Stimulated activated CD4-positive, alpha-beta T cell treated with anti-CD3 and anti-CD28 coated beads, Interleukin-2, amount 100 ng/mL, for 24 hours (primary cell): ENCODE measurements at places on chromosomes 5 and 9.

DNA sequence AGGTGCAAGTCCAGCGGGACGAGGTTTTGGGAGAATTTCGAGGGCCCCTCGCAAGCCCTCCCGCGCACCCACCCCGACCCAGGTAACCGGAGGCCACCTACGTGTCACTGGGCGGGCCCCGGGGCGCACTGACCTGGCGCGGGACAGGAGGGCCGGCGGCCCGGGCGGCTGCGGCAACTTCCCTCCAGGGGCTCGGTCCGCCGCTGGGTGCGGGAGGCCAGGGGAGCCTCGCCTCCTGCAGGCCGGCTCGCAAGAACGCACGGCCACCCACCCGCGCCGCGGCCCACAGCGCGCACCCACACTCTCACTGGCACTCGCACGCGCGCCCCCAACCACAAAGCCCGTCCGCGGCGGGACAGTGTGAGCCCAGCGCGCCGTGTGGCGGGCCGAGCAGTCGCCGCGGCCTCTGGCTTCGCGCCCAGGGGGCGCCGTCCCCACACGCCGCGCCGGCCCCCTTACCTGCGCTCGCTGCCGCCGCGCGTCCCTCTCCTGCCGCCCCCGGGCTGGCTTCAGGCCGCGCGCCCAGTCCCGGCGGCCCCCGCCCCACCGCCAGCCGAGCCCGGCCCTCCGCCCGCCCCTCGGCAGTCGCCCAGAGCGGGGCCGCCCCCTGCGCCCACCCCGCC is 451 bp downstream of the LPAR1 start:
- peak; percentile 6 for DNase-seq

- DNase-seq, result no peak
Measured at GRCh38 chr9:114731701-114732100, 49.7 kb upstream of the TEX48 start.

DNA sequence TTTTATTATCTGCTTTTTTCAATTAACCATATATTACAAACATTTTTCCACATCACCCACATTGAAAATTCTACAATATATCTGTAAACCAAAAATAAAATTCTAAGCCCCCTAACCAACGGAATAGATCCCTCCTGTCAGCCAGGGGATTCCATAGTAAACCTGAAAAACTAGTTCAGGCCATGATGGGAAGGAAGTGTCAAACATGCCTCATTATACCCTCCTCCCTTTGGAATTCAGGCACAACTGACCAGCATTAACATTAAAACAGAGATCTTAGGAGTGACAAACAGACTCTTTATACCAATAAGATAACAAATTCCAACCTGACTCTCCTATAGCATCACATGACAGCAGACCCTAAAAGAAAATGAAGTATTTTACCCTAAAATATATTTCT is 113.7 kb upstream of the DMRT1 start:
- no peak for DNase-seq

GRCh38 chr9:135926402-135927194 is 19.3 kb upstream of the CAMSAP1 start:
- DNase-seq, result peak; percentile 84

DNA sequence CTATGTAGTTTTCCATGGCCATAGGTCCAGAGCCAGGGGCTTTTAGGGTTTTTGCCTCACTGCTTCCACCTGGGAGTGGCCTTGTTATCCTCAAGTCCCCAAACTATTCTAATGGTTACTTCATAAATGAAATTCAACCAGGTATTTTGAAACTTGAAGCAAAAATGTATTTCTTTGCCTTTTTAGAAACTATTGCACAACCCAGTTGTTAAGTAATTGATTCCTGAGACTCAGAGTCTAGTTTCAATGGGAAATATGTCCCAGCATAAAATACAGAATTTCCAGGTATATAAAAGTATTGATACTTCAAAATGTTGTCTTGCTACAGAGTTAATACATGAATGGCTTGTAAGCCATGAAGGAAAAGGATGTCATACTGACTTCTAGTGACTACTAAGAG is 456.2 kb upstream of the DAB2 start:
- no peak for DNase-seq

DNA sequence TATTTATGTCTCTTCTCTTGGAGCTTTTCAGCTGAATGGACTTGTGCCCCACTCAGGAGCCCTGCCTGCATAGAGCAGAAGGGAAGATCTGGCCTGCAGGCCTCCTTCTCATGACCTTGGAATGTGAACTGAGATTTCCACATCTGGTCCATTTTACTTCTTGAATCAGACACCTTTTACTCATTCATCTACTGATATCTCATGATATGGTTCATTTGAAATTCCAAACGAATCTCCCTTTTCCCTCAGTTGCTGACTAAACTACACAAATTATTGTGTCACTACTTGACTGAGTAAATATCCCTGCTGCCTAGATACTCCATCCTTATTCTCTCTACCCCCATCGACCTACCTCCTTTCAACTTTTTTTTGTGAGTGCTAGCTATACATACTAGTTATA is 138.7 kb downstream of the PLCXD3 start:
- DNase-seq, result no peak

DNA sequence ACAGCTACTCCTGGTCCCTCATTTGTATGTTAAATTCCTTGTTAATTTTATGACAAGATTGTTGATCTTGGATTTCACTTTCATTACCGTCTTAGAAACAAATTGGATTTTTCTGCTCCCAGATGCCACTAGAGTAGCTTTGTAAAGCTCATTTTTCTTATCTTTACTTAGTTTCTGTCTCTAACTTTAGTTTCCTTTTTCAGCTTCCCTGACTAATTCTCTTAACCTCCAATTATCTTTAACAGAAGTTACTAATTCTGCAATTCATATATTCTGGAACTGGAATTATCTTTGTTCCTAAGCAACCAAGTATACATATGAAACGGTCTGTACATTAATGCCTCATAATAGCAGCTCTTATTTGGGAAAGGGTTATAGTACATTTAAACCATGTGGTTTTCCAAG is 16.7 kb downstream of the ITGA1 start:
- no peak for DNase-seq

DNA sequence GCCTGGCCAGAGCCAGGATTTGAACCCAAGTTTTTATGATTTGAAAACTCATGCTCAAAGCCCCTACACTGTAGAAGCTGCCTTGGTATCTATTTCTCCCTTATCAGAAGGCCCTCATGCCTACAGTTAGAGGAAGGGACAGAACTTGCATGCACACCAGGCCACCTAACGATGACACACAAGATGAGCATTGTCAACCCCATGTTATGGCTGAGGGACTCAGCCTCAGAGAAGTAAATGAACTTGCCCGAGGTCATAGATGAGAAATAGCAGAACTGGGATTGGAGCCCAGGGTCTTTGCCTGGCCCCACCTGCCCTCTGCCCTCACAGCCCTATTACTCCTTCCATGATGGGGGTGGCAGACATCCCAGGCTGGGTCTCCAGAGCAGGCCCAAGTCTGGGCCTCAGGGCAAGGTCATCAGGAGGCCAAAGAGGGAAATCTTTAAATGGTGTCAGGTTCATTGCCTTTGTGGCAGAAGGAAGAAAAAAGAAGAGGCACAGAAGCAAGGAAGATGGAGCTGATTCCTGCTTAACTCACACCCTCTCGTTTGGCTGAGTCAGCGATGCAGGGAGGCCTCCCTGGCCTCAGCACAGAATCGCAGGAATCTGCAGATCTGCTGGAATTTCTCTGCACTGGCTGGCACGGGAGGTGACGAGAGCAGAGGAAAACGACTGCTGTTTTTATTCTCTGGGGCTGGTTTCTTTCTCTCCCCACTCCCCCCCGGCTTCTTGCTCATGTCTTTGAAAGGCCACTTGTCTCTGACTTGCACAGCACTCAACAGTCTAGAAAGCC is 20.6 kb upstream of the CRB2 start:
- DNase-seq, result no peak

DNA sequence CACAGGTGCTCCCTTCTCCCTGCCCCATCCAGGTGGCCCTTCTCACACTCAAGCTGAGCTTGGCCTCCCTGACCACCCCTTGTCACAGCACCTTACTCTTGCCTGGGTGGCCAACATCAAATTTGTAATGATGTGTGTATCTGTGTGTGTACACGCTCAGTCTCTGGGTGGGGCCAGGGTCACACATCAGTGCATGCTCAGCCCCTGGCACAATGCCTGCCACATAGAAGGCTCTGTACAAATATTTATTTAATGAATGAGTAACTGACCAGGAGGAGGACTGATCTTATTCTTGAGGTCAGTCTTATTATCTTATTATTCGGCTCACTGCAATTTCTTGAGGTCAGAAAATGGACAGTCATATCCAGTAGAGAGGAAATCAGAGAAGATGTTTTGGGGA is 41.3 kb upstream of the HAND1 start:
- DNase-seq, result no peak

- no peak for DNase-seq
Measured at GRCh38 chr5:176780176-176781053, 29.9 kb upstream of the UNC5A start.

DNA sequence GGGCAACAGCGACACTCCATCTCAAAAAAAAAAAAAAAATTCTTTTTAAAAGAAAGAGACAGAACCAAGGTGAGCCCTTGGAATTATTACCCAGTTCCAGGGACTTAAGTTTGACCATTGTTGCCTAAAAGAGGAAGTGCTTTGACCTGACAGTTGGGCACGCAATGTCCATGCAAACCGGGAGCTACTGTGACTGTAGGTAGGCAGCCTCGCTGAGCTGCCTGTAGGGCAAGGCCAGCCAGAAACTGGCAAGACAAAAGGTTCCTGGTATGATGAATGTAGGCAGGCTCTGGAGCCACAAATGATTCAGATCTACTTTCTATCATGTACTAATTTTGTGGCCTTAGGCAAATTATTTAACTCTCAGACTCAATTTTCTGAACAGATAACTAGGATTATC is 334.8 kb upstream of the ZNF462 start:
- DNase-seq, result no peak

- DNase-seq, result no peak
Measured at GRCh38 chr5:139611703-139612584, 36.2 kb upstream of the CXXC5 start.

GRCh38 chr9:92328225-92328624 is 2.5 kb downstream of the CENPP start:
- no peak for DNase-seq

GRCh38 chr5:72107131-72107900 is at the start of gene MAP1B:
Gene MAP1B, plus strand, starts transcription at chr5:72107475. Its CDS starts 57 bp downstream, at chr5:72107532.
- DNase-seq, result peak; percentile 9

DNA sequence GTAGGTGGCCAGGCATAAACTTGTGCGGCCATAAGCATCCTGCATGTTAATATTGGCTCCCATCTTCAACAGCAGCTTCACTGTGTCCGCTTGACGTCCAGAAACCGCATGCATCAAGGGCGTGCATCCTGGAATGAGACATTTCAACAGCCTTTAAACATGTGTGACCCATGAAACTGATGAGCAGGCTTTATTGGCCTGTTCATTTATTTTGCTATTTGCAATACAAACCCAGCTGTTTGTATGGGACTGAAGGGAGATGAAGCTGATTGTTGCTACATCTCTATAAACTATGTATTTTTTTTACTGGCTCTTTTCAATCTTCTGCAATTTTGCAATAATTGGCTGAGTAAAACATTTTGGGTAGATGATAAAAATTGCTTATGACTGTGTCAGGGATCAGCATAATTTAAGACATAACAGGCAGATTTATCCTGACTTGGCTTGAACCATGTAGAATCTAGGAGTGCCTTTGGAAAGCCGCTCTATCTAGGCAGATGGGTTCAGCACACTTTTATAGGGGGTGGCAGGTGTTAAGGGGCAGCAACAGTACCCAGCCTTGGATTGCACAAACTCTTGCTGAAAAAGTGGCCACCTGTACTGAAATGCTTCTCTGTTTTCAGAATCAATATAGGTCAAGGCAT is 56.9 kb downstream of the ANKRD55 start:
- no peak for DNase-seq
